Endothelial cell (in vitro differentiated cells): ENCODE measurements at places on chromosomes 6 and 20.
A peak's percentile ranks its signal among the peaks of the same experiment; 100 is the strongest.

DNA sequence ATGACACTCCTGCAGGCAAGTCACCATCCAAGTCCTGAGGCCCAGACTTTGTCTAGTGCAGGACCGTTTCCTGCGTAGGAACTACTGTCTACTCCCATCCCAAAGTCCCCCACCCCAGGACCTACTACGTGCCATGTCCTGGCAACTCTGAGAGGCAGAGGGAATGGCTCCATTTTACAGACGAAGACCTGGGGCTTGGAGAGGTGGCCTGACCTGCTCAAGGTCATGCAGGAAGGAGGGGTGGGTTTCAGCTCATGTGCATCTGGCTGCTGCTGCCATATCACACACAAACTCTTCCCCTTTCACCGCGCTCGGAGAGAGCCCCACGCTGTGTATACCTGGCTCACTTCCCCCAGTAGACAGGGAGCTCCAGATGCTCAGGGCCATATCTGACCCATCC, 1.2 kb upstream of the NOL4L start:
- no peak for DNase-seq

- DNase-seq = peak; percentile 52
Observed at GRCh38 chr20:48794360-48794759, 33.4 kb downstream of the PREX1 start.

DNA sequence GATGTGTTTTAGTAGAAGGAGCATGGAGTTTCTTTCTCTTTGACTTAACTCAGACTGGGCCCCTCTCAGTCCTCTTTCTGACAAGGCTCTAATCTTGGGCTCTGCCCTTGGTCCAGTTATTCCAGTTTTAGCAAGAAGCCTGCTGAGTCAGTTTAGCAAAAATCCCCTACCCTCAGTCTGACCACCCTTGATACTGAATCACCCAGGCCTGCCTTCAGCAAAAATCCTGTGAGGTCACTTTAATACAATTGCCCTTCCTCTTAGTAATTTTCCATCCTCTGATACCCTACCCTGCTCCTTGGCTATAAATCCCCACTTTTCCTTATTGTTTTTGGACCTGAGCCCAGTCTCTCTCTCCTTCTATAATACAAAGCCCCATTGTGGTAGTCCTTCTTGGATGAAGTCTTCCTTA, 326.7 kb upstream of the NOX3 start:
- no peak for DNase-seq

GRCh38 chr6:20467437-20467836, 65.8 kb downstream of the E2F3 start:
- no peak for DNase-seq

DNA sequence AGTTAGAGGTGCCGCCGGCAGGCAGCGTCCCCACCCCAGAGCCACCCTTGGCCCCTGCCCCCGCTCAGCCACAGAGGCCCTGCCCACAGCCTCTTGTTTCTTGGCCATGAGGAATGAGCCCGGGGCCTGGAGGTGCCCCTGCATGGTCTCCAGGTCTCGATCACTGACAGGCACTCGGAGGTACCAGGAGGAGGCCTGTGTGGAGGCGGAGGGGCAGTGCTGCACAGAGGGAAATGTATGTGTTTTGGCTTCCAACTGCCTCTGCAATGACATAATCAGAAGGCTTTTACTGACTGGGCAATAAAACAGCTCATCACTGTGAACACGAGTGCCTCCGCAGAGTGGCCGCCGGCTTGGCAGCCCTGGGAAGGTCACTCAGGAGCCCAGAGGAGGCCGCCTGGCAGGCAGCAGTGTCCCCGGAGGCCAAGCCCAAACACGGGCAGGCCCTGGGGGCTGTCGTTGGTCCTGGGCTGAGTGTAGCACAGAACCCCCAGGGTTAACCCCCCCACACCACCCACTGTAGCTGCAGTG, 61.1 kb upstream of the GATA5 start:
- no peak for DNase-seq

DNA sequence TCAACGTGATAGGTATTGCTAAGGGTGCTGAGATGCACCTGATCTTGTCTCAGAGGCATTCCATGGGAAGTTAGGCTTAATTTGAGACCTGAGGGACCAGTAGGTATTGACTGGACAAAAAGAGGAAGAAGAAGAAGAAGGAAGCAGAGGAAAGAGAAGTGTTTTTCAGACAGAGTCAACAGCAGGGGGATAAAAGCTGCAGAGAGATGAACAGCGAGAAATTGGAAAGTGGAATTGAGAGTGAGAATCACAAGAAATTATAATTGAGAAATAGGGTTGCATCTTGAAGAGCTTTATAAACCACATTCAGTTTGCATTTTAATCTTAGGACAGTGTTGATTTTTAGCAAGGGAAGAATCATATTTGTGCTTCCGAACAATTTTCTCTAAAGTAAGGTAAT, 254.0 kb downstream of the CD83 start:
- no peak for DNase-seq

DNA sequence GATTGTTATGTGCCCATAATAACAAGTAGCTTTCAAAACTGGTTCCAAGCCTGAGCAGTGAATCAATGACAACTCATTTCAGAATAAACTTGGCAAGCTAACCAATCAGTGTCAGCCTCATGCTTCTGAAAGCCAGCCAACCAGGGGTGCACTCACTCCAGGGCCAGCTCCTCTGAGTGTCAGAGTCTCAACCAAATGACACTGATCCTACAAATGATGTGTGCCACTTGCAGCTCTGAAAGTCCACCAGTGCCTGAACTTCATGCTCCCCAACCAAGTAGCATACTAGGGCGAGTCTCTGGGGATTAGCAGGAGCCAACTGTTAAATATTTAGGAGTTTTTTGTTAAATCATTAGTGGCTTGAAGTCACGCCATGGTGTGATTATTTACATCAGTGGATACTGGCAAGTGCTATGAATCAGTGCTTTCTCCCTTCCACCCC, 4.5 kb downstream of the IYD start:
- DNase-seq = no peak

- DNase-seq = no peak
Observed at GRCh38 chr20:8151372-8151771, 19.3 kb downstream of the PLCB1 start.

- DNase-seq = no peak
Observed at GRCh38 chr6:127956956-127957355, 56.1 kb upstream of the THEMIS start.

DNA sequence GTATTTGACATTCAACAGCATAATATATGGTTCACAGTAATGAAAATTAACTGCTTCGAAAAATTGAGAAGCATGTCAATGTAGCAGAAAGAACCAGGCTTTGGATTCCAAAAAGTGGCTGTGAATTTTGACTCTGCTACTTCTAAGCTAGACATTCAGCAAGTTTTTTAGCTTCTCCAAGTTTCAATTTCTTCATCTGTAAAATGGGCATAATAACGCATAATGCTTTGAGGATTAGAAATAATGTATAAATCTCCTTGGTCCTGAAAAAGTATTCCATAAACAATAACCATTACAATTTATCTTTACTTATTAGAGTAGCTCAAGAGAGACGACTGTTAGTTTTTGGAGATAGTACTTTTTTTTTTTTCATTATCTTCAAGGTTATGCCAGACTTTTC, 7.7 kb downstream of the BLTP3A start:
- no peak for DNase-seq

DNA sequence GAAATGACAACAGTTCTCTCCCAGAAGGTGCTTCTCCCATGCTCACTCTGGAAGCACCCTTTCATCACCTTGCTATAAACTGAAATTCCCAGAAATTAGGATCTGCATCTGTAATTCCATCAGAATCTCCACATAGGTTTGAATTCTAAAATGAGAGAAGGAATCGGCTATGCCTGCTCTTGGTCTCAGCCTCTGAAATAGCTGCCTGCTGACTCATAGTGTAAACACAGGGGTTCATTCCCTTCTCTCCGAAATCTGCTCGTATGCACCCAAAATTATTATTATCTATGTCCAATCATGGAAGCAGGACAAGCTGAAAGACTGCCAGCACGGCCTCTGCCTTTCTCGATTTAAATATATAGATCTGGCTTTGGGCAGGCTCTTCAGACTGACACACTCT, 74.6 kb upstream of the TAB2 start:
- no peak for DNase-seq

- DNase-seq = no peak
Observed at GRCh38 chr6:168782187-168782751, 341.3 kb downstream of the SMOC2 start.

- no peak for DNase-seq
Observed at GRCh38 chr6:84344005-84344404, 116.6 kb upstream of the CEP162 start.

- peak; percentile 4 for DNase-seq
Observed at GRCh38 chr6:98716341-98716740, 118.0 kb upstream of the POU3F2 start.

- DNase-seq = no peak
Observed at GRCh38 chr6:54217018-54217417, 91.2 kb upstream of the TINAG start.

GRCh38 chr6:111012143-111012452, 30.3 kb downstream of the RPF2 start:
- no peak for DNase-seq

DNA sequence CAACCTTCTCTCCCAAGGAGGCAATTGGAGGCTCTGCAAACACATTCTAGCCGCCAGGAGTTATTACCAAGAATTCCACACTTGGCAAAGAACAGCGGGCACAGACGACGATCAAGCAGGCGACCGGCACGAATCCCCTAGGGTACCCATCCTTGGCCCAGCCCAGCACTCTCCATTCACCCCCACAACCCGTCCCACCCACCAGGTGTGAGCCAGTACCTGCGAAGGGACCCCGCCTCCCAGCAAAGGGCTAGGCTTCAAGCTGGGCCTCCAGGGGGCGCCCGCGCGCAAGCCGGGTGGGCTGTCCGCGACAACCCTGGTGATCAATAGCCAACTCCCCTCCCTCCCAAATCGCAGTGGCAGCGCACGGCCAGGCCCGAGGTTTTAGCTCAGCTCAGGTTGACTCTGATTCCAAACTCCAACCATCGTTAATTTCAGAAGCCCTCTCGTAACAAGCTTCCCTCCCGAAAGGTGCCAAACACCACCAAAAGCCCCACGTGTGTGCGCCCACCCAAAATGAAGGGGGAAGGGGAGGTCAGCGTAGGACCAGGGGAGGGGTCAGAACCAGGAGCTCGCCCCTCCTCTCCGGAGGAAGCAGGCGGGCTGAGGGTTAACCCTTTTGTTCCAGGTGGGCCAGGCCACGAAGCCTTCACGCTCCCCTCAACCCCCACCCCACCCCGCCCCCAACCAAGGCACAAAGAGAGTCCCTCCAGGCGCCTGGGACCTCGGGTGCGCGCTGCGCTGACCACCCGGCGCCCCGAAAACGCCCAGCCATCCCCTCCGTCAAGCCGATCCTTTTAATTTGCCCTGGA, 2.1 kb downstream of the SALL4 start:
- peak; percentile 96 for DNase-seq

DNA sequence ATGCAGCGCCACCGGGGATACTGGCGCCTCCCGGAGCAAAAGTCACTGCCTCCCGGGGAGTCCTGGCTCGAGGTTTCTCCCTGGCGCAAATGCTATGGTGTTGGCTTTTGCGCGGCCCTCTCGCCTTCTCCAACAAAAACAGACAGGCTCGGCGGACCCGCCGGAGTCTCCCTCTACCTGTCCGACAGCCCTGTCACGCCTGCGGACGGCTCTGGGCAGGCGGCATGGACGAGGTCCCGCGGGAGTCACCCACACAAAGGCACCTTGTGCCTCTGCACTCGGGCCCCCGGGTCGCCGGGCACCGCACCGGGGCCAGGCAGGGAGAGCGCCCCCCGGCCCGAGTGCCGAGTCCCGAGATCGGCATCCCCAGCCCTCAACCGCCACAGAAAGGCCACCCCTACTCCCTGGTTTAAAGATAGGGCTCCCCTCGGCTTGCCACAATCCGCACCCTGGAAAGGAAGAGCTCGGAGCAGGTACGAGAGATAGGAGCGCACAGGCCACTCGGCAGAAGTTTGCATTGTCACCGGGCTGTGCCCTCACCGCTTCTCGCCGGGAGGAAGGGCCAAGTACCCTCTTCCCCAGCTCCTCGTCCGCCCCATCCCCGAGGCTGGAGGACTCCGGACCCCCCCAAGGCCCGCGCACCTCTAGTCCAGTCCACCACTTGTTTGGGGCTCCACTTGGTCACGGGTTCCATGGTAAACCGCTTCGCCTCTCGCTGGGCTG, 903 bp downstream of the CNKSR3 start:
- DNase-seq = peak; percentile 36

GRCh38 chr6:159107451-159108260, 61.5 kb upstream of the FNDC1 start:
- peak; percentile 27 for DNase-seq

- DNase-seq = no peak
Observed at GRCh38 chr6:33391922-33392594, 435 bp downstream of the KIFC1 start.

GRCh38 chr6:122438975-122439374, 32.6 kb downstream of the SERINC1 start:
- no peak for DNase-seq

DNA sequence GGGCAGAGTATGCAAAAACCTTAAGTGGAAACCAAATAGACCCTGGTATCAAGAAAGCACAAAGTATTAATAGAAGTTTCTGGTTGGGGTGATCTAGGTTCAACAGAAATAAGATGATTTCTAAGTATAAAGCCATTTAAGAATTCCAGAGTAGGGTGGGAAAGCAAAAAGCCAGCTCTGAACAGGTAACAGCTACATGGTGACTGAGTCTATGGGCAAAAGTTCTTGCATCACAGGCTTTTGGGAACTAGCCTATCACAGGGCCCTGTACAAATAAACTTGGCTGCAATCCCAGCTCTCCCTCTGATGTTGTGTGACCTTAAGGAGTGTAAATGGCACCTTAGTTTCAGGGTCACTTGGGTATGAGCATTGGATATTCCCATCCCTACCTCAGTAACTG, 5.5 kb downstream of the TCF19 start:
- no peak for DNase-seq

DNA sequence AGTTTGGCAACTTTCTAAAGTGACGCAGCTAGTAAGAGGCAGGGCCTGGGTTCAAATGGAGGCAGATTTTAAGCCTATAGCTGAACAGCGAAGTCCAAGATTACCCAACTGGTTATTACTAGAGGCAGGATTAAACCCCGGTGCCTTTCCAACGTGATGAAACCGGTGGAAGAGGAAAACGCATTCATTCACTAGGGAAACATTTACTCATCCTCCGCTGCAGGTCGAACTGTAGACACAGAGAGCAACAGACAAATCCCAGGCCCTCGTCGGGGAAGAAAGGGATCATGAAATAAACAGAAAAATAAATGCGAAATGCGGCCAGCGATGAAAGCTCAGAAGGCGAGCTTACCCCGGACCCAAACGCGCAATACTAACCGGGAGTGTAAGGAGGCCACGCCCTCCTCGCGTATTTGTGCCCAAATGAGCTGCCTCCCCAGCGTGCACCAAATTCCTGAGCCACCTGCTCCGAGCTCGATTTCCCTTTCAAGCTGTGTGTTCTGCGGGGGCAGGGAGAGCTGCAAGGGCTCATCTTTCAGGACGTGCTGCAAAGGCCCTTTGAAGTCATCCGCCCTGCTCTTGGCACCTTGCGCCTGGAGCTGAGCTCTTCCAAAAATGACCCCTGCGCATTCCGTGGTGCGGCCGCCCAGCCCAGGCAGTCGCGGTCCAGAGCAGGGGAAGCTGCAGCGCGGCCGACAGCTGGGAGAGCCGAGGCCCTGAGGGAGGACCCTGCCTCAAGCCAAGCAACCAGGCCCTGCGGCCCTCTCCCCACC, 46.9 kb downstream of the PDYN start:
- DNase-seq = peak; percentile 30
